ENCODE measurements at places on chromosomes 4 and X.

- no peak for DNase-seq
Observed at GRCh38 chr4:148944136-148944838, 502.1 kb upstream of the NR3C2 start.

- DNase-seq, result no peak
Observed at GRCh38 chrX:6311540-6311939, 82.9 kb upstream of the NLGN4X start.

DNA sequence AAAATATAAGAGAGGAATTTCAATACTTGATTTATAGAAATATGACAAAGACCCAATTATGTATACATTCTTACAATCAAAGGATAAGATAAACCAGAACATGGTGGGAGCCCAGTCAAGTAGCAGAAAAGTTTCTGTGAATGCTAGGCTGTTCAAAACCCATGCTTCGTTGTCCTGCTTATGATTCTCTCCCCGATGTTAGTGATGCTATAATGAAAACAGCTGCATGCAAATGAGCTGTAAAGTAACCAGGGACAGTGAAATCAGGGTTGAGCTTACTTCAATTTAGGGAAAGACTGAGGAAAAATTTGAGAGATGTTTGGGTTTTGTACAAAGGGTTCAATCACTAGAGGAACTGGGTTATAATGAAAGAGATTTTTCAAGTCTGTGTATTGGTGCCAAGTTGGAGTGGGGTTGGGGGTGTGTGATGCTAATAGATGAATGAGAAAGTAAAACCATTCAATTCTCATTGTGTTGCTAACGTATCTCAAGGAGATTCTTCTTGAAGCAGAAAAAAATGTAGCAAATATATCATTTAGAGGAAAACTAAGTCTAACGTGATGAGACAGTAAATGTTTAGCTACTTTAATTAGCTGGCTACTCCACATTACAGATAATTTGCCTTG is 59.3 kb upstream of the PPP1R2C start:
- no peak for DNase-seq

DNA sequence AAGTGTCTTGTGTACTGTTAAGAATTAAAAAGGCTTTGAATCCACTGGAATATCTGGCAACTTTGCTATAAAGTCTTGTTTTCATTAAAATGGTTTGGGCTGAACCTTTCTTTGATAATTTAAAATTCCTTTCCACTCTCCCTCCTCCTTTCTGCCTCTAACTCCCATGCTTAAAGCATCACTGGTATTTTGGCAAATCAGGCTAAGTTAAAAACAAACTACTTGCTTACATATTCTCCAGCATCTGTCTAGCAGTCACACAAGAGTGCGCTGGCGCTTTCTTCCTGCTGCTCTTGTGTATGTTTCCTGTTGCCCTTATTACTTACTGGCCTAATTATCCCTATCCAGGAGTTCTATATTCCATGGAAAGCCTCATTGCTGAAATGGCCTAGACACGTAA is 136.6 kb downstream of the VEGFC start:
- DNase-seq, result no peak

DNA sequence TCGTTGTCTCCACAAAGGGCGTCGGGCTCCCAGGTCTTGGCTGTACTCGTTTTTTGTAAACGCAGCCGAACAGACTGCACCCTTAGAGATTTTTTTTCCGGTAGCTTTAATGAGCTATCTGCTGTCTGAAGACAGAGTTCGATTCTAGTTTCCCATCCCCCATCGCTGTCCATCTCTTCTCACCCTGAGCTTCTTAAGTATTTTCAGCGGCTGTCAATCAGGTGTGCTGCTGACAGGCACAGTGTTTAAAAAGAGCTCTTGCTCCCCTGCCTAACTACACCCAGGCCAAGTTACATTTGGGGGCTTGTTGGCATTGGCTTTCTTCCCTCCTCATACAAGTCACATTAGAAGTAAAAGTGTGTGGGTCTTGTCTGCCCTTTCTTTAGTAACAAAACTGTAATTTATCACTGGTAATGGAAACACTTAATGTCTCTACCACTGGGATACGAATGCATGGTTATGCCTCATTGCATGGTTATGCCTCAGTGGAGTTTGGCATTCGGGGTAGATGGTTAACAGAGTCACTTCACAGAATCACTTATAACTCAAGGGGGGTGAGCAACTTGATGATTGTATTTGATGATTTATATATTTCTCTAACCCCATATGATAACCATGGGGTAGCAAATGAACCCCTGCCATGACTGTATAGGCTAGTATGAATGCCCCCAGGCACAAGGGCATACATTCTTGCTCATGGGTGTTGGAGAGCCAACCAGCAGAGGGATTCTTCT is 1.4 kb upstream of the ARHGAP6 start:
- no peak for DNase-seq

- no peak for DNase-seq
Observed at GRCh38 chr4:141356963-141357335, 136.3 kb downstream of the ZNF330 start.

DNA sequence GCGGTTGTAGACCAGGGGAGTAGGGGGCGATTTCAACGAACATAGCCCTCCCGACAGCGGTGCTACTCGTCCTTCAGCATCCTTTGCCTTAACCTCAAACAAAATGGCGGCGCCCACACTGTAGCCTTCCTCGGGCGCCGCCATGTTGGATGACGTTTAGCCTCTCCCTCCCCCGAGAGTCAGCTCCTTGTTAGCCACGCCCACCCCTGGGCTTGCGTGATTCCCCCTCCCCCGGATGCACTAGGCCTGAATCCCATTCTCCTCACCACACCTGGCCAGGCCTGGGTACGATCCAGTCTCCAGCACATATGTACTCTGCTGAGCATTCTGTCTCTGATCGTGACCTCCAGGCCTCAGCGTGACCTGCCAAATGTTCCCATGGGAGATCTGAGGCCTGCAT is 49.0 kb upstream of the ZNF157 start:
- no peak for DNase-seq

- DNase-seq, result no peak
Observed at GRCh38 chr4:7844594-7844991, 95.1 kb downstream of the AFAP1 start.

DNA sequence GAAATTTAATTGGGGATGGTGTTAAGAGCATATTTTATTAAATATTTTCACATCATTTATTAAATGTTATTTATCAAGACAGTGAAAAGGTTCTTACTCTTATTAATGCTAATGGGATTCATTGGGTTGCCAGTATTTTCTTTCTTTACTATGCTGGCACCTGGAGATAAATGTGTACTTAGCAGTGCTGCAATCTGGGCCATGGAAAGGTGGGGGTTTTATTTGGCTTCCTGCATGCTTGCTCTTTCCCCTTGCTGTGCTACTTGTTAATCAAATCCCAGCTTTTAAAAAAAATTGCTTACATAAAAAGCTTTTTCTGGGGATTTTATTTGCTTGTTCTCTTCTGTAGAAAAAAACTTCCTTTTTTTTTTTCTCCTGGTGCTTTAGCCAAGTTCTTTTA is 48.3 kb downstream of the ZAR1 start:
- DNase-seq, result no peak

- DNase-seq, result no peak
Observed at GRCh38 chrX:153414856-153415510, 3.7 kb downstream of the ZFP92 start.

GRCh38 chr4:47686294-47686872 is 151.5 kb downstream of the CORIN start:
- DNase-seq, result peak; percentile 45

GRCh38 chr4:55183926-55184599 is 58.7 kb upstream of the KDR start:
- no peak for DNase-seq

DNA sequence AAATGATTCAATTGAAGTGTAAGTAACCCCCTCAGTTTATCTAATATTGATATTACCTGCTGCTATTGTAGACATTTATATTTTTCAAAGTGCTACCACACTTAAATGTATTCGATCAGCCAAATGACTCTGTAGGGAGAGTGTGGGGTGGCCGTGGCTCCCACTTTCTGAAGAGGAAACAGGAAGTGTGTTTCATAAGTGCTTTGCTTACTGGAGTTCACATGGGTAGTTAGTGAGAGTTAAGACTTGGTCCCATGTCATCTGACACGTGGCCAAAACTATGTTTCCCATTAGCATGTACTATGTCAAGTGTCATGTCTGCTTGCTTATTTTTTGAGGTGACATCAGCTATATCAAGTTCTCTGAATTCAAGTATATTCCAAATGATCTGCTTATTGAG is 308.1 kb upstream of the GATB start:
- DNase-seq, result no peak

GRCh38 chr4:135120195-135120594 is 918.6 kb upstream of the PABPC4L start:
- DNase-seq, result no peak

- DNase-seq, result no peak
Observed at GRCh38 chr4:113300471-113300928, 251.0 kb downstream of the ANK2 start.

DNA sequence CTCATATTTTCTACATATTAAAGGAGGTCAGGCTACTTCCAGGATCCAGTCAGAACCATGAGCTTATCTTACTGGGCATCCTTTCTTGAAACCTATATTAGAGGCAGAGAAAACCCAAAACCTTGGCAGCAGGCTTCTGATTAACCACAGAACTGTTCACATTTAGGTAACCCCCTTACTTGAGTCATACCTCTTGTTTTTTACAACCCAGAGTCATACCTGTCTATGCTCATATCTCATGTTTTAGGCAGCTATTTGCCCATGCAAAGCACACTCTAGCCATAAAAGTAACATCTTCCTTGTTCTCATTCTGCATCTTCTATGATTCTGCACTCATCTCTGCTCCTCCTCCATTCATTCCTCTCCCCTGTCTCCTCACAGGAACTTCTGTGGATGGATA is 138.0 kb upstream of the SMIM31 start:
- no peak for DNase-seq

GRCh38 chrX:51860679-51861078 is 32.7 kb upstream of the MAGED1 start:
- no peak for DNase-seq

DNA sequence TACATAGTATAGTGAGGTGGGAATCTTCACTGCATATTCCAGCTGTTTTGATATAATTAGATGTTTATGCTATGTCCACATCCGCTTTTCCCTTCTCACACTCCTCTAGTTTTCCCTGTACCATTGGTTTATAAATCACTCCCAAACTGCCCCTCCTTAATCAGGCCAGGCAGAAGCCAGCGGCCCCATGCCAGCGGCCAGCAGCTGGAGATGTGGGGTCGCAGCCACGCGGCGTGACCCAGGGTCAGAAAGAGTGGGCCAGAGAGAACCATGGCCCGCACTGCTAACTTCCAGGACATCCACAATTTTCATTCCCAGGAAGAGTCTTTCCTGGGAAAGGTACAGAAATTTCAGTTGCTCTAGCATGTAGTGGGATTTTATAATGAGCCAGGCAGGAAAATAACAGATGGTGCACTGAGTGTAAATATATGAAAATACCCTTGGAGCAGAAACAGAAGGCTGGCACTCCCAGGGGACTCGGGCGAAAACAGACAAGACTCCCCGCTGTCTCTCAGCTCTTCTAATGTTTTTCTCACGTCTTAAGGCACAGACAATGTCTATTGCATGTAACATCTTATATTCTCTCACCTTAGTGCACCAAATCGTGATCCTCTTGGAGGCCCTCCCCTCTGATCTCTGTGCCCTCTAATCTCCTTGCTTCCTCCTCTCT is 145.9 kb upstream of the ZFP42 start:
- DNase-seq, result no peak

DNA sequence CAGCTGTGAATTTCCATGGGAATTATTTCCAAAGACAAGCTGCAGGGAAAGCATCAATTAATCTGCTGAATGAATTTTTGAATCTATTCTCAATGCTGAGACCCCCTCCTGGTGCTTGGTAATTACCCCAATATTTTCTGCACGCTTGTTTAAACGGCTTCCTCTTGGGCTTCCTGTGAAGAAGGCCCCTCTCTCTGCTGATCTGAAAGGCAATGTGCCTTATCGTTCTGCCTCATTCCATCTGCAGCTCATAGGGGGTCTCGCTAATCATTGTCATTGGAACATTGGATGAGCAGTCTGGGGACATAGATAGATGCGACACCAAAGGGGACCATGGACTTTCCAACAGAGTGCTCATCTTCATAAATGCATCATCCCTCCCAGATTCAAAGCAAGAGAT is 851.6 kb downstream of the PDHA2 start:
- no peak for DNase-seq

DNA sequence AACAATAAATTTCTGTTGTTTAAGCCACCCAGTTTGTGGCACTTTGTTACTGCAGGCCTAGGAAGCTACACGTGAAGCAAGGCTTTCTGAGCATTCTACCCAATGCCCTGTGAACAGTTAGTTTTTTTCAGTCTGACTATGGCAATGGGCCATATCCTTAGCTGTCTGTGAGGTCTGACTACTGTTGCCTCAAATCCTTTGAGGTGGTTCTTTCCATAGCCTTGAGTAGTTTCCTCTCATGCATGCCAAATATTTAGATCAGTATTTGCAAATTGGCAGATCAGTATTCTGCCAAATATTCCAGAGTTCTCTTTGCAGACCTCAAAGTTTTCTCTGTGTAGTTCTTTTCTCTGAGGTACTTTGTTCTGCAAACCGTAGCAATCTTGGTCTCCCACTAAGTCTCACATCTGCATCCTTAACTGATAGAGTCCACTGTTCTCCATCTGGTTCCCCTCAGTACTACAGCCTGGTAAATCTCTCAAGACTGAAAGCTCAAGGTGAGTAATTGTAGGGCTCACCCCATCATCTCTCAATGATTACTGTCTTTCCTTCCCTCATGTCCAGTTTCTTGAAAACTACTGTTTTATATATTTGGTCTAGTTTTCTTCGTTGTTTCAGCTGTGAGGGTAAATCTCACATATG is 984.9 kb upstream of the INTU start:
- DNase-seq, result no peak

- DNase-seq, result no peak
Observed at GRCh38 chr4:121582296-121582695, 114.5 kb downstream of the ANXA5 start.

DNA sequence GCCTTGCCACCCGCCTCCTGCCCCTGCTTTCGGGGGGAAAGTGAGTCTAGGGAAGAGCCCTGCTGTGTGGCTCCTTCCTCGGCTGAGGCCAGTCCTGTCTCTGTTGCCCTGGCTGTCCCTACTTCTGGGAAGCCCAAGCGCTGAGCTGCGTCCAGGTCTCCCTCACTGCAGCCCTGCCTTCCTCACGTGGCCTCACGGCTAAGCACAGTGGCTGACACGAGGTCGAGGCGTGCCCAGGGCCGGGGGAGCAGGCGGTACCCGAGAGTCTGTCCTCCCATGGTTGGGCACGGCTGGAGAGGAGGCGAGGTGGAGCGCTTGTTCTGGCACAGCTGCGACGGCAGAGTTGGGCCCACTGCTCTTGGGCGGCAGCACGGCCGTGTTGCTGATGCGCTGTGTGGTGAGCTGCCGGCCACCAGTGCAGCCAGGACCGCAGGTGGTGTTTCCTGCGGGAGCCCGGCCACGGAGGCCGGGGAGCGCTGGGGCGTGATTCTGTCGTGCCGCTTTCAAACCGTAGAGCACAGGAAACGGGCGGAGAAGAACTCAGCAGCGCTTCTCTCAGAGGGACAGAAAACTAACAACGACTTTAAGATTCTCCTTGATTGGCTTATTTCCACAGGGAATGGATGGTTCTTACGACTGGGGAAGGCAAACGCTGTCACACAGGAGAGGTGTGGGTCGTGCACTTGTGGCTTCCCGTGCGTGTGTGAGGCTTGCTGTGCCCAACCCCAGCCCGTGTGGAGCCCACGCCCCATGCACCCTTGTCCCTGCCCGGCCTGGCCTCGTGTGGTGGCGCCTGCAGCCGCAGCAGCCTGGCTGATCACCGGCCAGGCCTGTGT is 21.3 kb downstream of the MAEA start:
- DNase-seq, result no peak

GRCh38 chr4:177010418-177010817 is 217.7 kb upstream of the VEGFC start:
- no peak for DNase-seq

- DNase-seq, result no peak
Observed at GRCh38 chr4:166655231-166655630, 579.1 kb downstream of the SPOCK3 start.

- DNase-seq, result no peak
Observed at GRCh38 chrX:20523626-20524312, 257.1 kb upstream of the RPS6KA3 start.

All from stimulated activated CD4-positive, alpha-beta T cell treated with anti-CD3 and anti-CD28 coated beads, Interleukin-1b, Interleukin-23, amount 100 ng/mL, for 24 hours (primary cell).